ENCODE measurements at places on chromosomes 16 and 17.

GRCh38 chr16:58614212-58614611 is 15.4 kb downstream of the CNOT1 start:
- DNase-seq: no peak

DNA sequence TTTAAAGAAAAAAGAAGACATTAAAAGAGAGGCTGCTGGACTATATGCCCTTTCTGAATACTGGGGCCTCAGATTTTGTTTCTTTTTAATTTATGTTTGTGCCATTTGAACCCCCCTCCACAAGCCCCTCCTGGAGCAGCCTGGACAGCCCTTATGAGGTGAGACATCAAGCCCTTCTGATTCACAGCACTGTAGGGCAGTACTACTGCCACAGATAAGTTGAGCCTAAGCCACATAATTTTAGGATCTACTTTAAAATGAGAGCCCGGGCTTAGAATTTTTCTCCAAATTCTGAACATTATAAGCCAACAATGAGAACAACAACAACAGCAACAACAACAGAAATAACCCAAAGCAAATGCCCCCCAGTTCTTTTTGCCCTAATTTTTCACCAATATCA is 256.9 kb upstream of the SALL1 start:
- DNase-seq: no peak

- DNase-seq: peak; percentile 7
Measured at GRCh38 chr17:82935966-82936767, 96.3 kb upstream of the ZNF750 start.

GRCh38 chr16:15594711-15595320 is 48.1 kb downstream of the MARF1 start:
- DNase-seq: no peak

DNA sequence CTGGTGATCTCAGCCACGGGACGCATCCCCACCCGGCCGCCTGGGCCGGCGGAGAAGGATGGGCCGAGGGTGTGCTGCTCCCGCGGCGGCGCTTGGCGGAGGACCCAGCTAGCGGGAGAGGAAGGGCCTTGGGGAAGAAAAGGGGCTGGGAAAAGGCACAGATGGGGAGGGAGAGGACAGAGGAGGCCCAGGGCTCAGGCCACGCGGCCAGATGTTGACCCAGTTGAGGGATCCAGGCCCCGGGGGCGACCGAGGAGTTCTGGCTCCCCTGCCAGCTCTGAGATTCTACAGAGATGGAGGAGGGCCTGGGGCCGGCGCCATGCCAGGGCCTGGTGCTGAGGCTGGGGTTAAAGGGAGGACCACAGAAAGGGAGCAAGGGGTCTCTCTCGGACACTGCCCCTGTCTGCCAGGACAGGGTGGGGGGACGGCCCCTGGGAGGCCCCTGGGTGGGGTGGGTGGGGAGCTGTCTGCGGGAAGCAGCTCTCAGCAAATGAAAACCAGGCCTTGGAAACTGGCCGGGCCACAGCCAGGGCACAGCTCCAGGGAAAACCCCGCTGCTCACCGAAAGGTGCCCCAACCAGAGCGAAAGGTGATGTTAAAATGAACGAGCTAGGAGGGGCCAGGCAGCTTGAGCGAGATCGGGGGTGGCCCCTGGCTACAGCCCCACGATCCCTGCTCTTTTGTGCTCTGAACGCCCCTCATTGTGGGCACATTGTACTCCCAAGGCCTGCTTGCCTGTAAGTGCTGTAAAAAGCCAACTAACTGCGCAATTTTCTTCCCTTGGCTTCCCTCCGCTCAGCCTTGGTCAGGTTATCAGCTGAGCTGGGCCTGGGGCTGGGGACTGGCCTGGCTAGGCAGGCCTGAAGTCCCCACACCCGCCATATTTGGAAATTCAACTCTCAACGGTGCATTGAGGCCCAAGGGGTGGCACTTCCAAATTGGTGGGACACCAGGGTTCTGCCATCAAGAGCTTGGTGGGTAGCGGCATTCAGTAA is 191.4 kb downstream of the ZNF423 start:
- peak; percentile 71 for DNase-seq

GRCh38 chr17:1920948-1921351 is 91.1 kb downstream of the RPA1 start:
- DNase-seq: no peak

DNA sequence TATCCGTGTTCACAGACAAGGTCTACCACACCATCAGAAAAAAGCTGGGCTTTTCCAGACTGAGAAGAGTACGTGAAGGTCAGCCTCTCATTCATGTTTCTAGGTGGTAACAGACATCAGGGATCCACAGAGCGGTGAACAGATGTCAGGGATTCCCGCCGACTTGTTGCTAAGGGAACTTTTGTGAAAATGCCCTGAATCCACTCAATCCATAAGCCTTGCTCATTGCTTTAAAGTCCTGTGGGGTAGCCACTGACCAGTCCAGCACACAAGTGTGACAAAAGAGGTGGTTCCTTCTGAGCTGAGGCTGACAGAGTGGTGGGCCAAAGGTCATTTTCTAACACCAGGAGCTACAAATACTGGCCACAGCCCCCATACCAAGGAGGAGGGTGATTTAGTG is 5.9 kb downstream of the GAS7 start:
- no peak for DNase-seq

DNA sequence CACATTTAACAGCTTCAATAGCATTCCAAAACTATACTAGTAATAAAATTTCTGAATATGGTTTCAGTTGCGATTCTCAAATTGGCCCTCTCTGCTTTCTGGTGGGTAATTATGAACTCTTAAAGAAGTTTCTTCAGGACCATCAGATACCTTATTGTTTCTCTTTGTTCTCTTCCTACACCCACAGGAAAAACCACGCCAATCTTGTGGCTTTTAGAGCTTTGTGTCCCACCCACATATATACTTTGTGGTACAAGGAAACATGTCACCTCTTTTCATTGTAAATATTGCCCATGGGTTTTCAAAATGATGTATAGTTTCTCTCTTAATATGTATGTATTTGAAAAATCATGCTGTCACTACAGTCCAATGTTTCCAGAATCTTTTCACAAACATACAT is 12.1 kb downstream of the ABCA9 start:
- no peak for DNase-seq

GRCh38 chr16:48597563-48598387 is 12.2 kb downstream of the N4BP1 start:
- no peak for DNase-seq

DNA sequence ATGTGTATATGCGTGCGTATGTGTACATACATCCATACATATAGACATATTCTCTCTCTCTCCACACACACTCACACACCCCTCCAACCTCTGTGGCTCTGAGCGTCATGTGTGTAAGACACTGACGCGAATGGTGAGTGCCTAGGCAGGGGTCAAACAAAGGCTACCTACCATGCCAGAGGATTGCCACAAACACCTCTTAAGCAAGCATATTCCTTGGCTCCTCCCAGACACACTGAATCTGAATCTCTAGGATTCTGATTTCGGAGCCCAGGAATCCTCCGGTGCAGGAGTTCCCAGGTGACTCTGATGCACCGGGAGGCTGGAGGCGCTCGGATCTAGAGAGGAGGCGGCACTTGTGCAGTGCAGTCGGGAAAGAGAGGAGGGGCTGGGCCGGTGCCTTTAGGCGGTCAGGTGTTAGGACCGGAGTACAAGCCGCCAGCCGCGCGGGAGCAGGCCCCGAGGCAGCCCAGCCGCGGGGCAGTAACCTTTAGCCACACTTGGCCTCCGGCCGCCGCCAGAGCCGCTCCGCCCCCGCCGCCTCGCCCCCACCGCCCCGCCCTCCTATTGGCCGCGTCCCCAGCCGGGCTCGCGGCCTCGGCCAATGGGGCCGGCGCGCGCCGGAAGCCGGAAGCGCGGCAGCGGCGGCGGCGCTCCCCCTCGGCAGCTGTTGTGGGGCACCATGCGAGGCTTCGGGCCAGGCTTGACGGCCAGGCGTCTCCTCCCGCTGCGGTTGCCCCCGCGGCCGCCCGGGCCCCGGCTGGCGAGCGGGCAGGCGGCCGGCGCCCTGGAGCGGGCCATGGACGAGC is at the start of gene MLYCD:
Gene MLYCD, plus strand, starts transcription at position 653 of the 809 bp plus-strand sequence. Its CDS starts 30 bp downstream, at position 683.
- DNase-seq: peak; percentile 82

GRCh38 chr17:63775420-63775819 is 1.4 kb downstream of the DDX42 start:
- no peak for DNase-seq

DNA sequence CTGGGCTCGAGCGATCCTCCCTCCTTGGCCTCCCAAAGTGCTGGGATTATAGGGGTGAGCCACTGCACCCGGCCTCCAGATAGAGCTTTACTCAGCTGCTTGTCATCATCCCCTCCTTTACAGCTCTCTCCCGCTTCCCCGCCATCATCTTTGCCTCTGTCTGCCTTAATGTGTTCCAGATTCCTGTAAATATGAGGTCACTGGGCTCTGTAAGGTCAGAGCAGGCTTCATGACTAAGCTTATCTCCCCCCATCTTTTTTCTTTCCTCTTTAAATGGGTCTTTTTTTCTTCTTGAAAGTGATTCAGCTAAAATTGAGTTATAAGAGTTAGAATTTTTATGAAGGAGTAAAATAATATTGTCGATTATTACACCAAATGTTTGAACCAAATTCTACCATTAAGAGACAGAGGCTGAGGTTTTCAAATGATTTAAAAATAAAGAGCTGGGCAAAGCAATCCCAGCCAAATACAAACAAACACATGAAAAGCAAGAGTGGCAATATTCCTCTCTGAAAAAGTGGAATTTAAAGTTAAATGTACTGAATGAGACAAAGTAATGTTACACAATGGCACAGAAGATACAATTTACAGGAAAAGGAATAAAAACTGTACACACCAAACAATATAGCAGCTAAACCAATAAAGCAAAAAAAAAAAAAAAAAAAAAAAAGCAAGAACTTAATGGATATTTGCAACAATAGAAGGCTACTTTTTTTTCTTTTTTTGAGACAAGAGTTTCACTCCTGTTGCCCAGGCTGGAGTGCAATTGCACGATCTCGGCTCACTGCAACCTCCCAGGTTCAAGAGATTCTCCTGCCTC is 62.1 kb downstream of the CRISPLD2 start:
- DNase-seq: peak; percentile 73

GRCh38 chr16:65213866-65214595 is 92.2 kb upstream of the CDH11 start:
- no peak for DNase-seq

DNA sequence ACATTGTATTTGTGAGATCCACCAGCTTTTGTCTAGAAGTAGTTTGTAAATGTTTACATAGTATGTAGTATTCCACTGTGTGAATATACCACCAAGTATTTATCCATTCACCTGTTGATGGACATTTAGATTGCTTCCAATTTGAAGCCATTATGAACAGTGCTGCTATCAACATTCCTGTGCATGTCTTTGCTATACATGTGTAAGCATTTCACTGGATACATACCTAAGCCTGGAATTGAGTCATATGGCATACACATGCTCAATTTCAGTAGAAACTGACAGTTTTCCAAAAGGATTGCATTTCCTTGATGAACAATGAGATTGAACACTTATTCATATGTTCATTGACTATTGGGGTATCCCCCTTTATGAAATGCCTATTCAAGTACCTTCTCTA is 540.6 kb upstream of the SOX9 start:
- DNase-seq: no peak

Measured in uterus (tissue), 4 donors.